ENCODE measurements at places on chromosomes 11 and 22.

GRCh38 chr22:27709919-27710675 is 91.5 kb downstream of the MN1 start:
- no peak for DNase-seq

- DNase-seq, result peak; percentile 36
Measured at GRCh38 chr11:29627541-29627940, 389.3 kb downstream of the KCNA4 start.

GRCh38 chr11:47468598-47469214 is 19.8 kb upstream of the RAPSN start:
- no peak for DNase-seq

- DNase-seq, result no peak
Measured at GRCh38 chr11:44416776-44417175, 106.8 kb upstream of the ALX4 start.

GRCh38 chr11:13287036-13287435 is 9.4 kb downstream of the BMAL1 start:
- DNase-seq, result no peak

All from foreskin melanocyte (primary cell).